Lung (tissue), 17 donors: ENCODE measurements at places on chromosomes 4 and X. TPM values are rescaled to one million over a fixed set of nuclear protein-coding genes. Genes with fewer than 3 reads are reported as not detected.

GRCh38 chr4:87399148-87399547, 8.2 kb upstream of the HSD17B11 start:
- H3K27ac ChIP-seq: no peak overlapping the region
- no peaks in the 10 kb centered on the region for H3K36me3 ChIP-seq
- H3K4me1 ChIP-seq: no peaks in the 10 kb centered on the region

- H3K27ac ChIP-seq: no peak overlapping the region
- no peak for DNase-seq
- no peak overlapping the region for H3K4me3 ChIP-seq
- no peaks in the 10 kb centered on the region for H3K4me1 ChIP-seq
These were observed 222.7 kb downstream of the DACH2 start for GRCh38 chrX:86370927-86371326.

- no peak overlapping the region for H3K4me3 ChIP-seq
- H3K27me3 ChIP-seq: no peaks in the 10 kb centered on the region
- H3K4me1 ChIP-seq: no peaks in the 10 kb centered on the region
- DNase-seq: no peak
These were observed 14.6 kb upstream of the MSANTD1 start for GRCh38 chr4:3234171-3235029.

GRCh38 chr4:159016593-159017024, 86.3 kb upstream of the RAPGEF2 start:
- H3K4me3 ChIP-seq: no peak overlapping the region
- no peaks in the 10 kb centered on the region for H3K36me3 ChIP-seq
- DNase-seq: peak; percentile 27
- no peaks in the 10 kb centered on the region for H3K4me1 ChIP-seq

DNA sequence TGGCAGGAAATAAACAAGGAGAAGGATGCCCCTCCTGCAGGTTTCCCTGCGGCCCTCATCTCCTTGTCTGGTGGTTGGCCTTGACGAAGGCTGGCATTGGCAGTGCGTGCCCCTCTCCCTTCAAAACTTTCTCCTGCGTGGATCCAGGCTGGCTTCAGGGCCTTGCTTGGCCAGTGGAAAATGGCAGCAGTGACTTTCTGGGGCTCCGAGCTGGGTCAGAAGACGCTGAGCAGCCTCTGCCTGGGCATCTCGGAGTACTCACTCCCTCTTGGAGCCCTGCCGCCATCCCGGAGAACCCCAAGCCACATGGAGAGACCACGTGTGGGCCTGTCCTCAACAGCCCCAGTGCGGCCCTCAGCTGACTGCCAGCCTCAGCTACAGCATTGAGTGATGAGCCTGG, 39.5 kb downstream of the ADRA2C start:
- H3K27me3 ChIP-seq: peaks cover 8% of the 10 kb centered on the region
- H3K4me3 ChIP-seq: no peak overlapping the region
- no peaks in the 10 kb centered on the region for H3K4me1 ChIP-seq
- H3K36me3 ChIP-seq: no peaks in the 10 kb centered on the region
- no peak overlapping the region for H3K27ac ChIP-seq

Gene RPS6KA6
- 7.1 TPM for total RNA-seq

GRCh38 chr4:83851261-83852084, 315.6 kb downstream of the GPAT3 start:
- no peaks in the 10 kb centered on the region for H3K4me1 ChIP-seq
- no peaks in the 10 kb centered on the region for H3K27me3 ChIP-seq
- H3K27ac ChIP-seq: no peak overlapping the region

GRCh38 chrX:74232859-74233258, 71.1 kb upstream of the ZCCHC13 start:
- no peak overlapping the region for H3K27ac ChIP-seq

Gene ASB12
- not detected for total RNA-seq

DNA sequence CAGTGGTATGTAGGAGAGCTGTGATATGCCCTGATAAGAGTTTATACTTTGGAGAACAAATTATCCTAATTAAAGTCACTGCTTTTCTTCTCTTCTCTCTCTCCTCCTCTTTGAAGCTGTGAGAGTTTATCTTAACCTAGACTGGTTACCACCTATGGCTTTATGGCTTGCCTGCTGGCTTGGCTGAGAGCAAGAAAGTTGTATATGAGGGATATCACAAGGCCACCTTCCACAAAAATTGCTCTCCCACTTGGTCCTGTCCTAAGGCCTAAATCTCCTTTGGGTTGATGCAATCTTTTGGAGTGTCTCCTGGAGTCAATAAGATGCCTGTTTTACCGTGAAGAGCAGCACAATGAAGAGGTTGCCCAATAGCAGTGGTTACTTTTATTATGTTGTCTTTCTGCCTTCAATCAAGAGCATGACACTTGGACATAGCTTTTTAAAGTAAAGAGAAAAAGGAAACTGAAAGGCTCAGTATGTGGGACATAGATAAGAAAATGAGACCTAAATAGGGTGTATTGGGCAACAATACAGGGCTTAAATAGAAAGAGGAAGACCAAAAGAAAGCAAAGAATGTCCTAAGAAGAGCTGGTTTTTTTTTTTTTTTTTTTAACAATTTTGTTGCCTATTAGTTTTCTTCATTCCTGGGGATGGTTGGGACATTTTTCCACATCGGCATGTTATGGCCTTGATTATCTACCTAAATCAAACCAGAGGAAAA, 9.2 kb downstream of the GUCY1A1 start:
- H3K4me1 ChIP-seq: peaks cover 3% of the 10 kb centered on the region
- peak overlapping the region; percentile 71 for H3K27ac ChIP-seq
- no peaks in the 10 kb centered on the region for H3K36me3 ChIP-seq
- DNase-seq: peak; percentile 75
- H3K4me3 ChIP-seq: no peak overlapping the region
- no peaks in the 10 kb centered on the region for H3K27me3 ChIP-seq

- DNase-seq: peak; percentile 71
- H3K27ac ChIP-seq: no peak overlapping the region
- no peaks in the 10 kb centered on the region for H3K36me3 ChIP-seq
- no peaks in the 10 kb centered on the region for H3K27me3 ChIP-seq
- H3K4me3 ChIP-seq: no peak overlapping the region
- H3K4me1 ChIP-seq: peaks cover 2% of the 10 kb centered on the region
These were observed 2308.1 kb upstream of the AGA start for GRCh38 chr4:179750374-179750773.

DNA sequence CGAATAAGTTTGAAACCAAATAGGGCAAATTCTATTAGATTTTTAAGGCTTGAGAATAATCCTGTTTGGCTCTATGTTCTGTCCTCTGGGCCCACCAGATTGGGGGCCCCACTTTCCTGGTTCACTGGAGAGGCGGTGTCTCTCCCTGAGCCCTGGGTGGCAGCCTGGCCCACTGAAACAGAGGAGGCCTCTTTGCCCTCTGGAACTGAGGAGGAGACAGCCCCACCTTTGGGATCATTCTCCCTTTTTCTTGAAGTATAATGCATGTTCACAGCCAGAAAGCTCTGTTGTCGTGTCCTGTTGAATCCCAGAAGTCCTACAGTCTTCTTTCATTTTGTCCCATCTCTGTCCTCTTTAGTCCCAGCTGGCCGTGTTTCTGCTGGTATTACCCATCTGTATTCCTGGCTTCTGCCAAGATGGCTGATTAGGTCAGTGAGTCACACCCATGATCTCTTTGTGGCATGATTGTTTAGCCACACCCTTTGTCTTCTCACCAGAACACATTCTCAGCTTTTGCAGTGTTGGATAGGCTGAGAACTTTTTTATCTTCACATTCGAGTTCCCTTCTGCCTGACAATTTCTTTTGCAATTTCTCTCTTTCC, 8.1 kb upstream of the TBC1D25 start:
- no peak overlapping the region for H3K4me3 ChIP-seq
- no peaks in the 10 kb centered on the region for H3K4me1 ChIP-seq
- H3K27me3 ChIP-seq: no peaks in the 10 kb centered on the region
- DNase-seq: no peak

DNA sequence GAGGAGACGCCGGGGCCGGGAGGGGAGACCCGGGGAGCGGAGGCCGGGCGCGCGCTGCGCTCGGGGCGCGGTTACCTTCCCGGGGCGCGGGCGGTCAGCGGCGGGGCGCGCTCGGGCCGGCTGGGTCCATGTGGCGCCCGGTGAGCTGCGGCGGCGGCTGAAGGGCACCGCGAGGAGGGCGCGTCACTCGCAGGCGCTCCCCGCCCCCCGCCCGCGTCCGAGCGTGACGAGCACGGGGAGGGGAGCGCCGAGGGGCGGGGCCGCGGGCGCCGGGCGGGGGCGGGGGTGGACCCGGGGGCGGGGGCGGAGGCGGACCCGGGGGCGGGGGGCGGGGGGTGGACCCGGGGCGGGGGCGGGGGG, at the start of gene CPLX1:
TSS of gene CPLX1 (minus strand) at position 159 of the 360 bp plus-strand sequence. CDS start 1,607 bp downstream, outside the sequence.
- peaks cover 8% of the 10 kb centered on the region for H3K4me1 ChIP-seq
- no peak within 1 kb of the TSS for H3K27ac ChIP-seq
- peaks cover 23% of the 10 kb centered on the region for H3K27me3 ChIP-seq
- no peaks in the 10 kb centered on the region for H3K36me3 ChIP-seq
- no peak within 1 kb of the TSS for H3K4me3 ChIP-seq

DNA sequence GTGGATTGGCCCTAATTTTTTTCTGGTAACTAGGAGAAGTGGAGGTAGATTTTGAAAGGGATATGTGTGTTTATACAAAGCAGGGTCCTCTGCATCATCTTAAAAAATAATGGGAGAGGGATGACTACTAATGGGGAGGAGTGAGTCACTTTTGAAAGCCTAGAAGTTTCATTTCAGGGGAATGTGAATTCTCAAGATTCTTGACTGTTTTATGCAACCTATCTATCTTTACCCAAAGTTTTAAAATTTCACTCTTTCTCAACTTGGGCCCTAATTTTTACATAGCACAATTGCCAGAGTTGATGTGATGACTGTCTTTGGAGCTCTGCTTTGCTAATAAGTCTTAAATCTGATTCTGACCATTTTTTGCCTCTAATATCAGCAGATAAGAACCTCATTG, 445.2 kb downstream of the GRXCR1 start:
- DNase-seq: no peak
- no peak overlapping the region for H3K4me3 ChIP-seq
- H3K27ac ChIP-seq: no peak overlapping the region
- H3K27me3 ChIP-seq: no peaks in the 10 kb centered on the region

- no peaks in the 10 kb centered on the region for H3K27me3 ChIP-seq
- H3K4me1 ChIP-seq: no peaks in the 10 kb centered on the region
- no peak for DNase-seq
- H3K36me3 ChIP-seq: no peaks in the 10 kb centered on the region
These were observed 192.4 kb upstream of the EDNRA start for GRCh38 chr4:147288512-147288911.

- DNase-seq: no peak
- H3K4me3 ChIP-seq: no peak overlapping the region
- H3K27me3 ChIP-seq: no peaks in the 10 kb centered on the region
- no peaks in the 10 kb centered on the region for H3K4me1 ChIP-seq
These were observed 33.4 kb downstream of the SPINK2 start for GRCh38 chr4:56788081-56788480.
